ENCODE measurements at places on chromosomes 12 and 14.

GRCh38 chr12:102874819-102875218 is 42.2 kb downstream of the PAH start:
- no peak for DNase-seq

DNA sequence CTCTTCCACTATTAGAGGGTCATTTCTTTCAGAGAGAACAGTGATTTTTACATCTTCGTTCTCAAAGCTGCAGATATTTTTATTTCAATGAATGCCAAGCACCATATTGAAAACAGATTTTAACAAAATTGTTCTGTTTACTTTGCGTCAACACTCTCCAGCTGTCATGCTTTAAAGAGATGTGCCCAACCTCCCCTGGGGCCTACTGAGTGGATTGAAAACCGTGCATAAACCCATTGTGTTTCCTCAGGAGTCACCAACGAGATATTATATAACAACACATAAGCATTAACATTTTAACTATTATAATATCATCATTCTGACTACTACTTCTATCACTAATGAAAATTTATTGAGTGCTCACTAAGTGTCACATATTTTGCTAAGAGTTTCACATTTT is 81.6 kb downstream of the MYF5 start:
- DNase-seq = no peak

GRCh38 chr12:80892597-80893445 is 44.9 kb downstream of the LIN7A start:
- no peak for DNase-seq

GRCh38 chr14:37709419-37710195 is 114.2 kb downstream of the TTC6 start:
- no peak for DNase-seq

- peak; percentile 54 for DNase-seq
These were observed 19.8 kb downstream of the ZBTB42 start for GRCh38 chr14:104820669-104821228.

DNA sequence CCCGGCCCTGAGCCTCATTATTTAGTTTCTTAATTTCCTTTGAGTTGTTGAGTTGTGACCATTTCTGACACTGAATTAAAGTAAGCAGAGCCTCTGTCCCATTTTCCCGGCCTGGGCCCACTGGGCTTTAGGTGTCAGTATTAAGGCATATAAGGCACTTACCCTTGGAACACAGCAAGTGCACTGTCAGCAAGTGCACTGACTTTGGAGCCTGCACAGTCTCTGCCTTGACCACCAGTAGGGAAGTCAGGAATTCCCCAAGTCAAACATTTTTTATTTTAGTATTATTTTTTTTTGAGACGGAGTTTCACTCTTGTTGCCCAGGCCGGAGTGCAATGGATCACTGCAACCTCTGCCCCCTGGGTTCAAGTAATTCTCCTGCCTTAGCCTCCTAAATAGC is 56.6 kb downstream of the MAX start:
- no peak for DNase-seq

GRCh38 chr14:88346048-88346639 is 23.1 kb upstream of the KCNK10 start:
- no peak for DNase-seq

DNA sequence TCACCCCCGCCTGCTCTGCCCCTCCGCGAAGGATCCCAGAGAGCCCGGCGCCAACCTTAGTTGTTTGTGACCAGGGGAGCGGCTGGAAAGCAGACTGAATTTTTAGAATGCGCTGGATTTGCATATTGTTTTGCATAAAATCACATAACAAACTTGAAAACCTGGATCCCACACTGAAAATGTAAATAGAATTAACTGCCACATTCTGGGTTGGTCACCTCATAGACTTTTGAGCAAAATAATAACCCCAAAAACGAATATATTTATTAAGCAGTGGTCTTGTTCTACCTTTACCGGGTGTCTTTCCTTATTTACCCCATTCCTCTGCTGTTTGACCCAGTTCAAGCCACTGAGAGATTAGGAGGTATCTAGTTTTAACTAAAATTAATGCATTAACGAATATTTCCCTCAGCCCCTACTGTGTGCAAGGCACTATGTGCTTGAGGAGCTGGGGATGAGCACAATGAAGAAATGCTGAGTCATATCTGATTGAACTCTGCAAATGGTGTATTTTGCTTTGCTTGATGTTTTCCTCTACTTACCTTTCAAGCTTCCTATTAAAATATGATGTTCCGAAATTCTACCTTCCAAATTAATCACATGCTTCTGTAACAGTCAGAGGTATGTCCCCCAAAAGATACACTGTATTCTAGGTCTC is 438 bp upstream of the EGLN3 start:
- DNase-seq = no peak

DNA sequence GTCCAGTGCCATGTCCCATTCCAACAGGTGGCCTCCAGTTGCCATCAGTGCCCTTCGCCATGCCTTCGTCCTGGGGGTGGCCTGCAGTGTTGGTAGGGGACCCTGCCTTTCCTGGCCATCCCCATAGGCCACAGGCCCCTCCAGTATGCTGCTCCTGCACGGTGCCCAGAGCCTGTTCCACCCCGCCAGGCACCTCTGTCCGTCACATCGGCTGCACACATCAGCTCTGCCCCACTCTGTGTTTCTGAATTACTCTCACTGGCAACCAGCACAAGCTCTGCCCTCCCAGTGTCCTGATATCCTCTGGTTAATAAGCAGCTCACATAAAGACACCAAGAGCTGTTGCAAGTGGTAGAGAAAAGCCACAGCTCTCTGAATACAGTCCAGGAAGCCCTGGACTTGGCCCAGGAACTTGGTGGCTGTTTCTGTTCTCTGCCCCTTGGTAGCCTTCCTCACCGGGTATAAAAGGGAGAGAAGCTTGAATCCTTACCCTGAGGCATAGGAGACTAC is 31.3 kb upstream of the ATP2A2 start:
- no peak for DNase-seq

- DNase-seq = no peak
These were observed 59.4 kb downstream of the ZNF664 start for GRCh38 chr12:124032265-124032886.

DNA sequence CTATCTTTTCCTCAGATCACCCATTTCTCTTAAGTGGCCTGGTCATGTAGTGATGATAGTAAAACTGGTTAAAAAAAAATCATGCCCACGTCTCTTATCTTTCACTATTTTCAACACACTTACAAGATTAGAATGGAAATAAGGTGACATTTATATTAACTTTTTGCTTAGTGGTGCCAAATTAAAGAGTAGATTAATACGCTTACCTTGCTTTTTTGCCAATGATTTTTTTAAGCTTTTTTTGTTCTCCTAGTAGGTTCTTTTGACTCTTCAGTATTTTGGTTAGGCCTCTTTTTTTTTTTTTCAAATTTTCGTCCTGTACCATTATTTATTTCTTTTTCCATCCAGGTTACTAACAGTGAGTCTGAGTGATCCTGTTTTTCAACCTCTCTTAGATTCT is 147.9 kb downstream of the PTCSC3 start:
- no peak for DNase-seq

- no peak for DNase-seq
These were observed 57.6 kb upstream of the FZD10 start for GRCh38 chr12:130104571-130105106.

DNA sequence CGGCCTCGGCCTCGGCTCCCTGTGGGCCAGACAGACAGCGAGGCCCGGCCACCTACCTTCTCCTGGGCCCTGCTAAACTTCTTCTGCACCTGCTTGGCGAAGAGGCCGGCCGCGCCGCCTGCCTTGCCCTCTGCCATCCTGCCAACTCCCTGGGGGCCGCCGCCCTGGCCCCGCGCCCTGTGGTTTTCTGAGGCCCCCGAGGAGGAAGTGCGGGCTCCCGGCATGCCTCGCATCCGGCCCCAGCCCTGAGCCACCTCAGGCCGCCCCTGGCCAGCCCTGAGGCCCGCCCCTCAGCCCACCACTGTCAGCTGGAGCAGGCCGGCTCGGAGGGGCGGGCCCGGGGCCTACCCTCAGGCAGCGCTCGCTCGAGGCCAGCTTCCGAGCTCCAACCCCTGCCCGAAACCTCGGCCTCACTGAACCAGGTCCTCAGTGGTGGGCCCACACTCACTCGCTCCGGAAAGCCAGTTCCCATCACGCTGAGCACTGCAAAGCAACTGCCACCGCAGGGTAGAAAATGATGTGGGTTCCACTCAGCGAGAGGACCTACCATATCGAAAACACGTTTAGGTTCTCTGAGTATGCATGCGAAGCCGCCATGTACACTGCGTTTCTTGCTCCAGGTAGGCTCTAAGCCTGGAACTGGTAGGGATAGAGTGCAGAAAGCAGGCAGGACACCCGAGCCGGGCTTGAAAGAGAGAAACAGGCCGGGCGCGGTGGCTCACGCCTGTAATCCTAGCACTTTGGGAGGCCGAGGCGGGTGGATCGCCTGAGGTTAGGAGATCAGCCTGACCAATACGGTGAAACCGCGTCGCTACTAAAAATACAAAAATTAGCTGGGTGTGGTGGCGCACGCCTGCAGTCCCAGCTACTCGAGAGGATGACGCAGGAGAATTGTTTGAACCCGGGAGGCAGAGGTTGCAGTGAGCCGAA is at the start of gene BIN2:
Gene BIN2 (minus strand): TSS at position 209 of the 930 bp plus-strand sequence. CDS start 72 bp downstream, at position 137.
- DNase-seq = peak; percentile 89

DNA sequence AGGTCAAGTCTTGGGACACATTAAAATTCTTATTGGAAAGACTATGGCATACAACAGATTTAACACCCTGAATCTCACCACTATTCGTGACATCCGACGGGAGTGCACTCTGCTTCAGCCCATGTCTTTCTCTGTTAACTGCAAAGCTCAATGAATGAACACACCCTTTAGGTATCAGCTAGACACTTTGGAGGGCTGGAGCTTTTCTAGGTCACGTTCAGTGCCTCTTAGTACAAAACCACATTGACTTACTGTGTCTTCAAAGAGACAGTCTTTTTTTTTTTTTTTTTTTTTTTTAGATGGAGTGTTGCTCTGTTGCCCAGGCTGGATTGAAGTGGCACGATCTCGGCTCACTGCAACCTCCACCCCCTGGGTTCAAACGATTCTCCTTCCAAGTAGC is 80.6 kb downstream of the GLT1D1 start:
- no peak for DNase-seq

DNA sequence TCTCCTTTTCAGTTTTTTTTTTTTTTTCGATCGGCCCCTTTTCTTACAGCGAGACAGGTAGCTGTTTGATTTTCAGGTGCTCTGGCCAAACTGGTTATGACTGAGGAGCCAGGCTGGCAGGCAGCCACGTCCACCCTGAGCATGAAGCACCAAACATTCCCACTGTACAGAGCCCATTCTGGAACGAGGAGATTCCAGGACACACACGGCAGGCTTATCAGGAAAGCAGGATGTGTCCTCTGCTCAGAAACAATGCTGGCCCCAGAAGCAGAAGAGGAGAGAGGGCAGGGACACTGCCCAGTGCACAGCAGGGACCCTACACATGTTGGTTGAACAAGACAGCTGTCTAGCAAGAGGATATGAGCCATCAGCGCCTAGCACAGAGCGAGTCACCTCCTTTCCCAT is 3.7 kb upstream of the KRT2 start:
- no peak for DNase-seq

- no peak for DNase-seq
These were observed 63.8 kb downstream of the FBXO33 start for GRCh38 chr14:39368261-39368959.
